Kidney capillary endothelial cell (primary cell): ENCODE measurements at places on chromosomes 11 and 22.

GRCh38 chr11:5966958-5967357 lies 1.3 kb downstream of the OR56A5 start:
- DNase-seq: no peak

- no peak for DNase-seq
Observed at GRCh38 chr11:64083398-64084080, 47.8 kb downstream of the FLRT1 start.

- no peak for DNase-seq
Observed at GRCh38 chr11:26522912-26523610, 49.0 kb downstream of the MUC15 start.

- DNase-seq: peak; percentile 93
Observed at GRCh38 chr11:16791191-16791961, 52.9 kb downstream of the C11orf58 start.

DNA sequence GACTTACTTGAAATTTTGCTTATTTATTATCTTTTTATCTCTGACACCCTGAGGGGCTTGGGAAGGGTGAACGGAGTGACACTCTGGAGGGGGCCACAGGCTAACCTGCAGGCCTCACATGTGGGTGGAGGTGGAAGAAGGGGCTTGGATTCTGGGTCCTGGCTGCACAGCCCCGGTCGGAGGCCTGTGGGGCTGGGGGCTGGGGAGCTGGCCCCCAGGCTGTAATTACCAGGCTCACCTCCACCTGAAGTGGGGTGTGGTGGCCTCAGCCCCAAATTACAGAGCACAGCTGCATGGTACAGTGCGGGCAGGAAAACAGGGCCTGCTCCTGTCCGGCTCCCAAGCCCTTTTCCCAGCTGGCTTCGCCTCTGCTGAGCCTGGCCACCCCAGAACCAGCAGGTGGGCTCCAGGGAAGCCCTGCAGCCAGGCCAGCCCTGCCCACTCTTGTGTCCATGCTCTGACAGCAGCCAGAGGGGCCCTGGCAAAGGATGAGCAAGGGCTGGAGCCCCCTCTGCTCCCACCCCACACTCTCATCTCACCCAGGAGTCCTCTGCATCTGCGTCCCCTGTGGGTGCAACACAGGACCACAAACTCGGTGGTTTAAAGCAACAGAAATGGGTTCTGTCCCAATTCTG lies 48.0 kb downstream of the IGF2 start:
- no peak for DNase-seq

DNA sequence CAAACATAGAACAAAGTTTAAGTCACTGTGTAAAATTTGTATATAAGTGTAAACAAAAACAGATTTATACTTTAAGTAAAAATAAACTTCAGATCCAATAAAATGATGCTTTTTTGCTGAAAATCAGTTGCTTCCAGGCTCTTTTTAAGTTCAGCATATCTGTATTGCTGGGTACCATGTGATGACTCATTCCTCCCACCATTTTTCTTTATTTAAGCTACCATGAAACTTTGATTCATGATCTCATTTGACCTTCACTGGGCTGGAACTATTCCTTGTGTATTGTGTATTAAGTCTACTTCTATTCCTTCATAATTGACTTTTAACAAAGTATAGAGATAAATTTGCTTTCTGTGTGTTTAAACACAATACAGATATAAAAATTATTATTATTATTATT lies 46.3 kb upstream of the RRM1 start:
- DNase-seq: no peak

GRCh38 chr11:33185756-33186155 lies 24.5 kb upstream of the CSTF3 start:
- DNase-seq: no peak

DNA sequence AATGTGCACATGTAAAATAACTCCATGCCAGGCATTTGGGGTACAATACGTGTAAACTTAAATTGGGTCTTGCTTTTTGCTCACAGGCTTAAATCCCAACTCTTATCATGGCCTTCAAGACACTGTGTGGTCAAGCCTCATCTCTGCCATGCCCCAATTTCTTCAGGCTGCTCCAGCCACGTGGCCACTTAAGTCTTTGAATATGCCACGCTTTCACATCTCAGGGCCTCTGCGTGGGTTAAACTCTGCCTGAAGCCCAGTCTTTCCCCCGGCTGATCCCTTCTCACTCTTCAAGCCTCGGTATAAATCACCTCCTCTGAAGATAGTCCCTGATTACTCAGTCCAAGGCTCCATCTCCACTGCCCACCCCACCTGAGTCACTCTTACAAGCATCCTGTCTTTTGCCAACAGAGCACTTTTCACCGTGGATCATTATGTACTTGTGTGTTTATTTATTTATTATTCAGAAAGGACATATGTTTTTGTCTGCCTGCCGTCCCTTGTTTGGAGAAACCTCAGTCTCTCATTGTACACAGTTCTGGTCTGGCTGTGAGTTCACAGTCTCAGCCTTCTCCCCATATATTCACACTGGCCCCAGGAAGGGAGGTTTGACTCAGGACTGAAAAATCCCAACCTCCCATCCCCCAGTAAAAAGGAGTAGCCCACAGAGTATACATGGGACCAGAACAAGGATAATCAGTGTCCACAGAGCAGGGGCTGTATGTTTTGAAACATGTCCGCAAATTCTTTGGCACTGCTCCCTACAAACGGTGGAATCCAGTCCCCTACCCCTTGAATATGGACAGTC lies 344.7 kb downstream of the MN1 start:
- peak; percentile 96 for DNase-seq

- no peak for DNase-seq
Observed at GRCh38 chr11:9982127-9982795, 311.8 kb downstream of the SBF2 start.

GRCh38 chr22:19580291-19580890 lies 56.2 kb upstream of the CLDN5 start:
- DNase-seq: no peak

- no peak for DNase-seq
Observed at GRCh38 chr11:110797453-110797852, 85.2 kb upstream of the ARHGAP20 start.

DNA sequence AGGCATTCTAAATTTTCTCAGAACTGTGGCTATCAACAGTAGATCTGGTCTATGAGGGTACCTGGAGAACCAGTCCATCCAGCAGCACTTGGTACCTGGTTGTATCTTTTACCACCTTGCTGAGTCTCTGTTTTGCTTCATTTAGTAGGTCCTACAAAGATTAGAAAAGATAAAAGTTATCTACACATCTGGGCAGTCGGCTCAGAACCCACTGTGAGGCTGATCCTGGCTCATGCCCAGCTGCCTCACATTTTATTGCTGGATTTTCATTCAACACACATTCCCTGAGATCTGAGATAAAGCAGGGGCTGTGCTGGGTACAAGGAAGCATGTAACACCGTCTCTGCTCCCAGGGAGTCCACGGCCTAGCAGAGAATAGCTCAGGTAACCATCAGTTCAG lies 27.5 kb downstream of the ATP6V1E1 start:
- DNase-seq: no peak

DNA sequence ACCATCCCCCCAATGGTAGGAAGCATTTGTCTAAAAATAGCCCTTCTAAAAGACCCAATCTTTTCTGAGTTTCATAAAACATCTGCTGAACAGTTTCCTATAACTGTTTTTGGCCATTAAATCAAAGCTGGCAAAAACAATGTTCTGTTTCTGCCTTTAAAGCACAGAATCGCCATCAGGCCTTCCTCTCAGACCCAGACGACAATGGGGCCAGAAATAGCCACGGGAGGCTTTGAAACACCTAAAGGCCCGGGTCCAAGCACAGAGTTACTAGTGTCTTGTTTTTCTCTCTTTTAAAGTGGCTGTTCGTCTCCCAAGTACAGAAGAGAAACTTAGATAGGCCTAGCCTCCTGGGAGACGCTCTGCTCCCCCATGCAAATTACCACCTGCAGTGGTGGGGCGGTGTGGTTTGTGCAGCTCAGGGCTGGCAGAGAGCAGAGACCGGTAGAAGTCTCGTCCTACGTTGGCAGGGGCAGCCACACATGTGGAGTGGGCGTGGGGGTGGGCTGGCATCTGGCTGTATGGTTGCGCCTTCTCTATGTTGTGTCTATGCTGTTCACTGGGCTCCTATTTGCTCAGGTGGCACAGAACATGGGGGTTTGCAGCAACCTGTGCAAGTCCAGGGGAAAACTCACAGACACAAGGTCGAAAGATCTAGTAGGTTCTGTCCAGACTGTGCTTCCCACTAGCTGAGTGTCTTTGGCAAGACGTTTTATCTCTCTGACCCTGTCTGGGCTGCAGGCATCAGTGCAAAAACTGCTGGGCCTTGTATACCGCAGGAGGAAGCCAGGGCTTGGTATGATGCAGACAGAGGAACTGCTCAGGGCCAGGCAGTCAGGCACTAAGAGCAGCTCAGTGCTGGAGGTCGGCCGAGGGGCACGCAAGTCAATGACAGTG lies 23.6 kb upstream of the ETS1 start:
- peak; percentile 68 for DNase-seq

DNA sequence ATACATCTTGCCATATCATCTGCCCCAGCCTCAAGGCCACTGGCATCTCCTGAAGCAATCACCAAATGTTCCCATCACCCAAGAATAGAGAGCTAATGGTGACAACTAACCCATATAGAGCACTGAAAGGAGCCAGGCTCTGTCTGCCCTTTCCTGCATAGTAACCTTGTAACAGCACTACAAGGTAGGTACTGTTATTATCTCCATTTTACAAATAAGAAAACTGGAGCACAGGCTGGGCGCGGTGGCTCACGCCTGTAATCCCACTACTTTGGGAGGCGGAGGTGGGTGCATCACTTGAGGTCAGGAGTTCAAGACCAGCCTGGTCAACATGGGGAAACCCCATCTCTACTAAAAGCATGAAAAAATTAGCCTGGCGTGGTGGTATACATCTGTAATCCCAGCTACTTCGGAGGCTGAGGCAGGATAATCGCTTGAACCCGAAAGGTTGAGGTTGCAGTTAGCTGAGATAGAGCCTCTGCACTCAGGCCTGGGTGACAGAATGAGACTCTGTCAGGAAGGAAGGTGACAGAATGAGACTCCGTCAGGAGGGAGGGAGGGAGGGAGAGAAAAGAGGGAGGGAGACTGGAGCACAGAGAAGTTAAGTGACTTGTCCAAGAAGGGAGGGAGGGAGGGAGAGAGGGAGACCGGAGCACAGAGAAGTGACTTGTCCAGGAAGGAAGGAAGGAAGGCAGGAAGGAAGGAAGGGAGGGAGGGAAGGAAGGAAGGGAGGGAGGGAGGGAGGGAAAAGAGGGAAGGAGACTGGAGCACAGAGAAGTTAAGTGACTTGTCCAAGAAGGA lies 2.2 kb downstream of the SLC35F2 start:
- DNase-seq: no peak

- no peak for DNase-seq
Observed at GRCh38 chr11:64121663-64122410, 44.1 kb downstream of the MACROD1 start.

DNA sequence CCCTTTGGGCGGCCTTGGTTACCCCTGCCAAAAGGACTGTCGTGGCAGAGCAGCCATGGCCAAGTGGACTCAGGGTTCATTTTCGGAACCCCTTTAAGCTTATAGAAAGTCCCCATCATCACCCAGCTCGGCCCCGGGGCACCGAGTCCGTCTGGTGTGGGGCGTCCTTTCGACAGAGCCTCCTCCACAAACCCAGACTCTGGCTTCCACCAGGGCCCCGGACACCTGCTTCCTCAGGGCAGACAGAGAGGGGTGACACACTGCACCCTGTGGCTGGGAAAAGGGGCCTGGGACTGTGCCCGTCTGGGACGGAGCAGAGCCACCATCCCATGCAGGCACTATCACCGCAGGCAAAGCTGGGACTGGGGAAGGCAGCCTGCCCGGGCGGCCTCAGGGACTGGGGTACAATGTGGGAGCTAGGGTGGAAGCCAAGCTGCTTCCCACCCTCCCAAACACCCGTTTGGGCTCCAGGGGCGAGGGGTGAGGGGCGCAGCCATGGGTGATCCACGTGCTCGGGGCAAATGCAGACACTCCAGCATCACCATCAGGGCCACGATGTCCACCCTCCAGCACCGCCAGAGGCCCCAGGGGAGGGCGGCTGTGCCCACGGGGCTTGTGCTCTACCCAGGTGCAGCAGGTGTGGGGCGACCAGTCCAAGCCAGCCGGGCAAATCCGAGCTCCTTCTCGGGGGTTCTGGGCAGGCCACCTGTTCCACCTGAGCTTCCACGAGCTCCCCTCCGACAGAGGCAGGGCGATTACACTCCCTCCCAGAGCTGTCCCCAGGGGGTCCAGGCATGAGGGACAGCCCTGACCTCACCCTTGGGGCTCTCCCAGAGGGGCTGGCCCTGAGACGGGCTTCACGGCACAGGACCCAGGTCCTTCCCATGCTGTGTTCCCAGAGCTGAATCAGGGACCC lies 11.7 kb upstream of the MRPL23 start:
- DNase-seq: no peak

- DNase-seq: no peak
Observed at GRCh38 chr22:40517631-40518030, 118.9 kb downstream of the MRTFA start.

DNA sequence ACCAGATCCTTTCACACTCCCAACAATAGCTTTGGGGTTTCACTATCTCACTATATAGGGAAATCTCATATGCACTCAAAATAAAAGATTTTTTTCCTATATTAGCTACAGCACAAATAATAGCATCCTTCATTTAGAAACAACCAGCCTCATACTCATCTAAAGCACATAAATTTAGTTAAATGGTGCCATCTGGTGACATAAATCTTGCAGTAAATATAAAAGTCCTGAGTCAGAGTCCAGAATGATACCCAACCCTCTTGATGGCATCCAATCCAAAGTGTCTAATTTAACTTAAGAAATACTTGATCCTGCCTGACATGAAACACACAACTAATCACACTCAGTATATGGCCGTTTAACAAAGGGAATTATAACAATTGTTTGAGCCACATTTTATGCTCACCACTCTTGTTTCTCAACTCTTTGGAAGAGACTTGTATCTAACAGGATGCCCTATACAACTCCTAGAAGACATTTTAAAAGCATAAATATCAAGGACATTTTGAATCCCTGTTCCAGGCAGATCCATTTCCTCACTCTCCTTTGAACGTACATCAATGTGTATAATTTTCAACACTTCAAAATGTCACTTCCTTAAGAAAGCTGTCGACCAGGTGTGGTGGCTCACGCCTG lies 36.2 kb downstream of the DLG2 start:
- peak; percentile 13 for DNase-seq

DNA sequence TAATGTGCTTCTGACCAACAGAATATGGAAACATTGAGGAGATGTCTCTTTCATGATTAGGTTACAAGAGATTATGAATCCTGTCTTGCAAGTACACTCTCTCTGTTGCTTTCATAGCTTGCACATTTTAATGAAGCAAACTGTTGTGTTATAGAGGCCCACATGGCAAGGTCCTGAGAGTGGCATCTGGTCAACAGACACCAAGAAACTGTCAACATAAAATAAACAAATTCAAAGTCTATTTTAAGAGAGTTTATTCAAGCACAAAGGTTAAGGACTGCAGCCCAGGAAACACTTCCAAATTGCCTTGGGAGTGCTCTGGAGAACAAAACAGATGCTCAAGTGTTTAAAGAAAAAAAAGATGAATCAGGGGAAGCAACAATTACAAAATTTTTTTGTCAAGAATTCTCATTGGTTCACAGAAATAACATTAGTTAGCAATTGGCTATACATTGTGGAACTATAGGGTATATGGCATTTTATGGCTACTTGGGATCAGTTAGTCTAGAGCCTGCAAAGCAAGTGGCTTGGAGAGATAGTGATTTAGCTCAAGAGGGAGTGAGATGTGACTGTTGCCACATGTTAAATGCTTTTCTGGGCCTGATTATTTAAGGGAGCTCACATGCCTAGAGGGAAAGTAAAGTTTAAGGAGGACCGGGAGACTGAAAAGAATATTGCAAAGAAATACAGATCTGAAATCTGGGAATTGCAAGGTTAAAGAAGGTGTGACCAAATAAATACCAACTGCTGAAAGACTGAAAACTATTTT lies 54.6 kb downstream of the CTSC start:
- no peak for DNase-seq
